ENCODE measurements at places on chromosomes 1 and 21.

DNA sequence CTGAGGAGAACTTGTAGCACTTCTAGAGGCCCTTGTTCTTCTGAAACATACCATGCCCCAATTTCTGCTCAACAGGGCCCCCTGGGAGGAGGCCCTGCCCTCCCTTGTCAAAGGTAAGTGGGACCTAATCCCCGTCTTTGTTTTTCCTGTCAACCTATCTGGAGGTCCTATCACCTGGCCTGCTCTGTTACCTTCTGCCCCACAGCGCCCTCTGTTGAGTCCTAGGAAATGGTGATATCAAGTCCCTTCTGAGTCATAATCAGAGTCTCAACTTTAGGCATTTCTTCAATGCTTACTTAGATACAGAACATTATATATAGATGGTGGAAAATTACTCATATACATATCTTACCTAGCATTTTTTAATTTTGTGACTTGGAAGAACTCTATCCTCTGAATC, 28.2 kb upstream of the FCRL4 start:
- peak; percentile 44 for DNase-seq

- DNase-seq = no peak
Measured at GRCh38 chr1:246383239-246383589, 123.9 kb downstream of the SMYD3 start.

DNA sequence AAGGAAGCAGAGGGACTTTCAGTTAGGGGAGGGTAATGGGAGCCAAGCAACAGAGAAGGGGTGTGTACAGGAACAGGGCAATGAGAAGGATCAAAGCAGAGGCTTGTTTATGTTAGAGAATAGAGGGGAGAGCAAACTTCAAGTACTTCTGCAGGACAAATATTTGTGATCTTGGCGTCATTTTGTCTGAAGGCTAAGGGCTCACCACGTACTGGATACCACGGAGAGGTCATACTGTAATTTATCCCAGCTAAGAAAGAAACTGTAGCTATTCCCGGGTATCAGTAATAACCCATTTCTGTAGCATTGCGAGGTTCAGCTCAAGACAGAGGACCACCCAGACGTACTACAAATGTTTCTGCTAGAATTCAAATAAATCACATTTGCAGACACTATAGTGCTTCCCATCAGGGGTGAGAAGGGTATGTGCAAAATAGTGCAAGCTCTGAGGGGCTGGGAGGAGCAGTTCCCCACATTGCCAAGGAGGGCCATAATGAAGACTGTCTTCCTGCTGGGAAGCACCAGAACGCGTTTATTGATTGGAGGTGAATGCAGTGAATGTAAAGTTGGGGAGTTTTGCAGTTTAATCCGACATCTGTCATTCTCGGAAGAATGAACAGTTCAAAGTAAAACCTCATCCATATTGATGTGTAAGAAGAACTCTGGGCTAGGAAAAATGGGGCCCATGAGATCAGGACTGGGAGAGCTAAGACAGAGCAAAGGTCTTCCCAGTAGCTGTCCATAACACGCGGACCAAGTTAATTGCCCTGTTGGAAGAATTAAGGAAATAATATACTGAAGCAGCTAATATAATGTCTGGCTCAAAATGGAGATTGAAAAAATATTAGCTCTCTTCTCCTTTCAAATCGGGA, 136.9 kb downstream of the RWDD3 start:
- DNase-seq = no peak

DNA sequence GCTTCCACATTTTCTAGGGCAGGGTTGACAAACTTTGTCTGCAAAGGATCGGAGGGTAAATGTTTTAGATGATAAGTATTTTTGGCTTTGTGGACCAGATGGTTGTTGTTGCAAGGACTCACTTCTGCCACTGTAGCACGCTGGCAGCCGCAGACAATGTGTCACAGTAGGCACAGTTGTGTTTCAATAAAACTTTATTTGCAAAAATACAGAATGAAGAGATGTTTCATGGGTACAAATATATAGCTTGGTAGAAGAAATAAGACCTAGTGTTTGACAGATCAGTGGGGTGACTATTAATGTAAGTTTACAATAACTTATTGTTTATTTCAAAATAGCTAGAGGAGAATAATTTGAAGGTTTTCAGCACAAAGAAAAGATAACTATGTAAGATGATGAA, 127.8 kb downstream of the GRIK3 start:
- DNase-seq = no peak

DNA sequence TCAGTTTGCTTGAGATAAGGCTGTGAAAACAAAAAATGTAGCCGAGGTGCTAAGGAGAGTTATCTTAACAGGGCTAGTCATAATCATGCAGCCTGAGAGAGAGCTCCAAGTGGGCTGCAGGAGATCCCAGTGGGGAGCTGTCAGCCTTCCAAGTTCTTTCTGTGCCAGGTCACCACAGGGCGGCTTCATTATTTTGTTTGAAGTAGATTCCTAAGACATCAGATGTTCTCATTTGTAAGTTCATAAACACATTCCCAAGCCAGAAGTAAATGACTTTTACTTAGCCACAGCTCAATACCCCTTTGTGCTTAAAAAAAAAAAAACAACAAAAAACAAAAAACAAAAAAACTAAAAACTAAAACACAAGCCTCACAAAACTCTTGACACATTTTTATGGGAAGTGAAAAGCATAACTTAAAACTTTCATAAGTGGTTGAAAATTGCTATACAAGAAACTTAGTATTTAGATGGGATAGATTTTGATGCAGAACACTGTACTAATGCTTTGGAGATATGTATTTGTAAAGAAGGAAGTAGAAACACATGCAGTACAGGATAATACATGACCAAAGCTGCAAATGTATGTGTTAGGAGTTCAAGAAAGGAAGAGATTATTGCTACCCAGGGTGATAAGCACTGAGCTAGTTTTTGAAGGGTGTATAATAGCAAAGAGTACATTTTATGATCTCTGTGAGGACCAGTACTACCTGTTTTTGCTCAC, 8.6 kb downstream of the CDC14A start:
- no peak for DNase-seq

DNA sequence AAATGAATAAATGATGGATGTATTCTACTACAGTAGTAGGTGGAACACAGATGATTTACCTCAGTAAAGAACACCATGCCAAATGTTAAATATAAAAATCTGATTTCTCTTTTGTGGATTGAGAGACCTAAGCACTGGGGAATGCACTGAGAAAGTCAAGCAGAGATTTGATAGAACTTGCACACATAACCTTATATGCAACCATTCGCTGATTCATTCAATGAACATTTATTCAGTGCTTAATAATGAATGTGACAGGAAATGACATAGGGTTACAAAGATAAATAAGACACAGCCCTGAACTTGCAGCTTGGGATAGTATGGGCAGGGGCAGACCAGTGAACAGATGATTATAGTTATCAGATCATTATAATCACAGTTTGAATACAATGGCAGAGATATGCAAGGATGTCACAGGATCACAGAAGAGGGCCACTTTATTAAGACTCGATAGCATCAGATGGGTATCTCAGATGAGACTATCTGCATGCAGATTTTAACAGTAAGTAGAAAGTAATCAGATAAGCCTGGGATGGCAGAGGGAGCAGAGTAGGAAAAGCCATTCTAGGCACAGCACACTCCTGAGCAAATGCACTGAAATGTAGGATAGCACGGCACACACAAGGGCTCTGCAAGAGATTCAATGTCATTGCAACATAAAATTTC, 169.4 kb downstream of the ASTN1 start:
- no peak for DNase-seq

- no peak for DNase-seq
Measured at GRCh38 chr1:24126018-24126671, 14.2 kb upstream of the MYOM3 start.

- DNase-seq = no peak
Measured at GRCh38 chr1:160168609-160169369, 17.4 kb downstream of the ATP1A4 start.

- no peak for DNase-seq
Measured at GRCh38 chr1:158794247-158794646, 13.2 kb upstream of the OR6N2 start.

DNA sequence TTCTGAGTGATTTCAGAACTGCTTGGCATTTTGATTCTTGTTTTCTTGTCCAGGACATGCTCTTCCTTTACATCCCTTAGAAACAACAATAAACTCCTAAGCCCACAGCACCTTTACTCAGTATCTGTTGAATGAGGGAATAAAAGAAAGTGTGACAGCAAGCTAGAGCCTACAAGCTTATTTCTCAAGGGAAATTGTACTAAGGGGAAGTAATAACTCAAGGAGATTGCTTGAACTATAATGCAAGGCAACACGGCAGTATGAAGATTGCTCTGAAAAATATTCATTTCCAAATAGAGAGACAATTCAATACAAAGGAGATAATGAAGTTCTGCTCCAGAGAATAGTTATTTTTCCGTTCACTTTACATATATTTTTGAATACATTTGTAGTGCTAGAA, 6.5 kb downstream of the OR6P1 start:
- DNase-seq = no peak

DNA sequence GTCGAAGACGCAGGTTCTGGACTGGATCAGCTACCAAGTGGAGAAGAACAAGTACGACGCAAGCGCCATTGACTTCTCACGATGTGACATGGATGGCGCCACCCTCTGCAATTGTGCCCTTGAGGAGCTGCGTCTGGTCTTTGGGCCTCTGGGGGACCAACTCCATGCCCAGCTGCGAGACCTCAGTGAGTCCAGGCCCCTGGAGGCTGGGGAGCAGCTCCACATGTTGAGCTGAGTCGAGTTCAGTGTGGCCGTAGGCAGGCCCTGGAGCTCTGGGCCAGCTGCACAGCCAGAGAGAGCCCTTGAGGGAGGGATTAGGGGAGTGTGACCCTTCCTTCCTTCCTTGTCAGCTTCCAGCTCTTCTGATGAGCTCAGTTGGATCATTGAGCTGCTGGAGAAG, 1.6 kb downstream of the ELF3 start:
- DNase-seq = no peak

GRCh38 chr1:24605534-24606295, 37.4 kb upstream of the SRRM1 start:
- DNase-seq = no peak

DNA sequence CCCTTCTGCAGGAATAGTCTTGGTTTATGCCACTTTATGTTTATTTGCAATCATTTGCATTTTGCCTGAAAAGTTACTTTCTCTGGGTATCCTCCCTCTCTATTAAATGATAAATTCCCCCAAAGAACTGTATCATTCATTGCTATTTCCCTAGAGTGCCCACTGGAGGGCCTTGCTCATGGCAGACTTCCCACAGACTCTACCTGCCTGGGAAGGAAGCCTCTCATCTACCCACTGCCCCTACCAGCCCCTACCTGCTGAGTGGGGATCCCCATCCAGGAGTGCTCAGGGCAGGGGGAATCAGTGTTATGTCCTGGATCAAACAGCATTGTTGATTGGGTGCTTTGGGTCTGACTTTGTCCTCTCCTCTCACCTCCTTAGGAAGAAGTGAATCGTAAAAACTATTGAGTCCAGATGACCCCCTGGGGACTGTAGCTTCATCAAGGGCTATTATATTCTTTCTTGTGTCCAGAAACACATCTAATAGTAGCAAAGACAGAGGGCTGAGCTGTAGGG, 6.8 kb upstream of the LRRN2 start:
- DNase-seq = no peak

DNA sequence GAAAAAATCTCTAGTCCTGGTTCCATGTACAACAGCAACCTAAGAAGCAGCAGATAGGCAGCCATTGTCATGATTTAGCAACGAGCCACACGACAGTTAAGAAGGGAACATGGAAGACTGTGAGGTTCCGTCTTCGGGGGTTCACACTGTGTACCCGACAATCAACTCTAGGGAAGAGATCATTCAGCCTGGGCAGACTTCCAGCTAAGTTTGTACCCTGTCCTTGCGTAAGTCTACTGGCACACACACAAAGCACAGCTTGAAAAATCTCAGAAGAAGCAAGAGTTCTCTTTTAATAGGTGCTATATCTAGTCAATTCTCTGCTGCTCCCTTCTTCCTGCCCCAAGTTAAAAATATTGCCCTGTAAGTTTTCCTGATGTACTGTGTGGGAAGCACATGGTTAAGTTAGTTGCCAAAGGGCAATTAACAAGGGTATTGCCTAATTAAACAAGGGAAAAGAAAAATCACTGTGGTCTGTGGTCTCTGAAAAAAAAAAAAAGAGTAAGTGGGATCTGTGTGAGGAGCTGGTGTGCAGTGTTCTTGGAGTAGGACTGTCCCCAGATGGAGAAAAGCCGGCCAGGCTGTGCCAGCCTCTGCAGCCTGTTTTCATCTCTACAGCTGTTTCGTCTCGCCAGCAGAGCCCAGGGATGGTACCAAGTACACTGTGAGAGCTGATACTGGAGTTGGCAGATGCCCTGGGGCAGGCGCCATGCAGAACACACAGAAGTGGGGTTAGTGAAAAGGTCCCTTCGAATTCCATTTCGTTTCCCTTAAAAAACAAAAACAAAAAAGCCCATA, 6.4 kb upstream of the MYBPHL start:
- DNase-seq = no peak

DNA sequence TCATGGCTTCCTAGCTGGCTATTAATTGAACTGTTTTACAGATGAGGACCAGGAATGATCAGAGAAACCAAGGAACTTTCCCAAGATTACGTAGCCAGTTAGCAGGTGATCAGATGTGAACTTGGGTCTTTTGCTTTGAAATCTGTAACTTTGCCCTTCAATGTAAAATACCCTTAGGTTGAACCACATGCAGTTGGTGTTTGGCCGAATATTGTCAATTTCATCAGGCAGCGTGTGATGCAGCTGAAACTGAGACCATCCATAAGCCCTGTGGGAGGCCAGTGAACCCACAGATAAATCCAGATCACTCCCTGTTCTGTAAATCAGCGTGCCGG, 150.8 kb downstream of the ETS2 start:
- no peak for DNase-seq

- DNase-seq = no peak
Measured at GRCh38 chr1:64871256-64871655, 95.1 kb downstream of the JAK1 start.

DNA sequence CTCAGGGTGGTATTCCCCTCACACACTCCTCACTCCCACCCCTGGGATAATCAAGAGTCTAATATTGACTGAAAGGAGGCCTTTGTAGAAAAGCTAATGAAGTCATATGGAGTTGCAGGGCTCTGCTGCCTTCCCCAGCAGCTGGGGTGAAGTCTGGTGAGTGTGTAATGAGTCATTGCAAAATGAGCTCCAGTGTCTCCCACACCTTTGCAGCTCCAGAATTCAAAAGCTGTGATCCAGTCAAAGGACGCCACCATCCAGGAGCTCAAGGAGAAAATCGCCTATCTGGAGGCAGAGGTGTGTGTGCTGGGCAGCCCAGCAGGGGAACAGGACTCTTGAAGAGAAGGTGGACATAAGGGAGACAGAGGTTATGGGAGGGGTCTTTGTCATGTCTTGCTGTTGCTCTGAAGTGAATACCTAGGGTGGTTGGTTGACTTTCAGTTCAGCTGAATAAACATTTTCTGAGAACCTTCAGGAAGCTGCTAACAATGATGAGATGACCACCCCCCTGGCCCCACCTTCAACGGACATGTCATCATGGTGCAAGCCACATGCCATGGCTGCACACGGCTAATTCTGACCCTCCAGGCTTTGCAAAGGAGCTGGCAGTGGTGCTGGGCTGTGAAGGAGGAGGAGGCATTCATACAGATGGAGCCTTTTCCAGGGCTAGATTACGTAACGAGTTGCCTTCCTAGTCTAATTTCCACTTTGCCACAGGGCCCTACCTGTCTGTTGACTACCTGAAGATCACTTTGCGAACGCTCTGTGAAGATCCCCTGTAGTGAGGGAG, 32.2 kb upstream of the SNX27 start:
- DNase-seq = no peak
